ENCODE measurements at places on chromosomes 16 and 17.

DNA sequence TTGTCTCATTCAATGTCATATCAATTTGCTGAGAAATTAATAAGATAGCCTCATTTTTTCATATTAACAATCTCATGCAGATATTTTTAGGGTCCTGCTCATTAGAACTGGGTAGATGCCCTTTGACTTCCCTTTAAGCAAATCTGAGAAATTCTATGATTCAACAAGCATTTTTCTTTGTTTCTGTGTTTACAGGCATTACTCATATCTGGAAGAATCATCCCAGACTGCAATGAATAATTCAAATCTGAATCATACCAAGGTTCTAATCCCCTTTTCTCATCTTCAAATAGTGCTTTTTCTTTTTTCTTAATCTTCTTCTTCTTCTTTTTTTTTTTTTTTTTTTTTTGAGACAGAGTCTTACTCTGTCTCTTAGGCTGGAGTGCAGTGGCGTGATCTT is 69.2 kb upstream of the KIFC3 start:
- DNase-seq, result no peak

GRCh38 chr17:6546069-6546718 is 10.2 kb downstream of the PITPNM3 start:
- DNase-seq, result peak; percentile 31

- no peak for DNase-seq
Observed at GRCh38 chr17:51279183-51279582, 18.8 kb downstream of the UTP18 start.

DNA sequence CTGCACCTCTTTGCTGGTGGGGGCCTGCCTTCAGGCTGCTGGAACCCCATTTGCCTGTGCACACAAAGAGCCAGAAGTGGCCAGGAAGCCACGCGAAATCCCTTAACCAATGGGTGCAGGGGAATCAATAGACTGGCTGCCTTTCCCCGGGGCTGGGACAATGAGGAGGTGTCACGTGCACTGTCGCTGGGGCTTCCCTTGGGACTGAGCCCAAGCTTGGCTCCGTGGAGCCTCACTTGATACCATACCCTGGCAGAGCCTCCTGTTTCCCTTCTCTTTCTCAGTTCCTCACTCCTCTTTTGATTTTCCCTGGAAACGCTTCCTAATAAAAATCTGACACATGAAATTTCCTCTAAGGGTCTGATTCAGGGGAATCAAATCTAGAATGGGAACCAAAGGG is 38.8 kb upstream of the C16orf82 start:
- DNase-seq, result no peak

Measured in psoas muscle (tissue), 8 donors.